Activated CD4-positive, alpha-beta T cell treated with anti-CD3 and anti-CD28 coated beads, Interleukin-2, amount 50 U/mL, for 1 hour (primary cell): ENCODE measurements at places on chromosomes 13 and 19.

DNA sequence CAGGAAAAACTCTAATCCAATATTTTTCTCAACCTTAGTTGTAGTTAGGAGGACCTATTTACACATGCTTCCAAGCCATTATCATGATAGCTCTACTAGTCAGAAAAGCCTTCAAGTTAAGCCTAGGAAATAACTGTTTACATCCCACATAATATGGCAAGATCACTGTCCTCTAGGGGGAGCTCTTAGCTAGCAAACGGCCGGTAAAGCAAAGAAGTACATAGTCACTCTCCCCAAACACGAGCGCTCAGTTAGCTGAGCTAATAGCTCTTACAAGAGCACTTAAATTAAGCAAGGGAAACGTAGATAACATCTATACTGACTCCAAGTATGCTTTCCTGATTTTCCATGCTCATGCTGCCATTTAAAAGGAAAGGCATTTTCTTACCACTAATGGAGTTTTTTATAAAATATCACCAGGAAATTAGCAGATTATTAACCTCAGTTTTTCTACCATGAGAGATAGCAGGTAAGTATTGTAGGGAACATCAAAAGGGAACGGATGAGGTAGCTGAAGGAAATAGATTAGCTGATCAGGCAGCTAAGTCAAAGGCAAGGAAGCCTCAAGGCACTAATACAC, 100.6 kb upstream of the PABPC3 start:
- DNase-seq: peak; percentile 45

DNA sequence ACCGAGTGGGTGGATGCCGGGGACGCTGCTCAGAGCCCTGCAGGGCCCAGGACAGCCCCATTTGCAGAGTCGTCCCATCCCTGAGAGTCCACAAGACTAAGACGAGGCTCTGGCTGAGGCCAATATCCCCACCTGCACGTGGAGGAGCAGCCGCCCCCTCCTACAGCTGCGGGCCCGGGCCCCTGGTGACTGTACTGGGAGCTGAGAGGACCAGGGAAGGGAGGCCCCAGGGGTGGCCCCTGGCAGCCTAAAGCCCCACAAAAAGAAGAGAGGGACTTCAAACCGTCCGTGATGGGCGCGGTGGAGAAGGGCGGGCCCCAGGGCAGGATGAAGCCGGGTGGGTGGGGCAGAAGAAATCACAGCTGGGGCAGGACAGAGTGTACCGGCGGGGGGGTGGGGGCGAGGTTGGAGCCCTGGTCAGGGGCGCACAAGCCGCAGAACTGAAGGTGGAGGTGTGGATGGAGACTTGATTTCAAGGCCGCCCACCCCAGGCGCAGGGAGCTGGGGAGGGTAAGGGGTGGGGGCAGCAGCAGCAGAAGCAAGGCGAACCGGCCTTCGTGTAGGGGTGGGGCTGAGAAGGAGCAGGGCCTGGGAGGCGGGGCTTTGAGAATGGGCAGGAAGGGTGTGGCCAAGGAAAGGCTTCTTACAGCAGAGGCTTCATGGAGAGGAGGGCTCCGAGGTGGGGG, 12.9 kb downstream of the CFD start:
- DNase-seq: peak; percentile 80

DNA sequence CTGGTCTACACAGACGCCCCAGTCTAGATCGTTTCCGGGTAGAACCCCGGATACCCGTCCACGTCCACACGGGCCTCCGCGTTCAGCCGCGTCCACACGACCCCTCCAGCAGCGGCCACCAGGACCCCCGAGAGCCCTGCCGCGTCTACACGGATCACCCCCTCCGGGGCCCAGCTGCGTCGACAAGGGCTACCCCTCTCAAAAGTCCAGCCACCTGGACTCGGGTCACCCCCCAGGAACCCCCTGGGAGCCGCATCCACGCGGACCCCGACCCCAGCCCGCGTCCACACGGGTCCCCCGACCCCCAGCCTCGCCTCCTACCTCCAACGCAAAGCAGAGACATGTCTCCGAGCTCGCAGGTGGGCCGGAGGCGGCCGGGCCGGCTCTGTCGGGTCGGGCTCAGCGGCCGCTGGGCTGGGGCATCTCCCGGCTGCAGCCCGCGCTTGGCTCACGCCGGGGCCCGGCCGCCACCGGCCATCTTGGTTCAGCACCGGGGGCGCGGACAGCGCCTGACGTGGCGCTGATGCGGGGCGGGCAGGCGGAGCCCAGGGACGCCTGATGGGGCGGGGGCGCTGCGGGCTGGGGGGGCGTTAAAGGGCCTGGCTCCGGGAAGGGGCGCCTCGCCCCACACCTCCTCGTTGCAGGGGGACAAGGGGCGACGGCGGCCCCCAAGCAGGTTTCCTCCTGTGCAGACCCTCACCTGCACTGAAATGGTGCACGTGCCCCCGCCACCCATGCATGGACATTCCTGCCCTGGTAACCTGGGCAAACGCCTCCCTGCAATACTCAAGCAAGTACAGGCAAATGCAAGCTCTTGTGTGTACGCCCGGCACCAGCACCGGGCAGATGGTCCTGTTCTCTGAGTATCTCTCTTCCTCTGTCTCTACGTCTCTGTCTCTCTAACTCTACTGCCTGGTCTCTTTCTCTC, at the start of gene UNC13A:
UNC13A (minus strand) TSS at position 498 of the 928 bp plus-strand sequence; CDS start at position 343, 155 bp downstream.
- DNase-seq: peak; percentile 44

DNA sequence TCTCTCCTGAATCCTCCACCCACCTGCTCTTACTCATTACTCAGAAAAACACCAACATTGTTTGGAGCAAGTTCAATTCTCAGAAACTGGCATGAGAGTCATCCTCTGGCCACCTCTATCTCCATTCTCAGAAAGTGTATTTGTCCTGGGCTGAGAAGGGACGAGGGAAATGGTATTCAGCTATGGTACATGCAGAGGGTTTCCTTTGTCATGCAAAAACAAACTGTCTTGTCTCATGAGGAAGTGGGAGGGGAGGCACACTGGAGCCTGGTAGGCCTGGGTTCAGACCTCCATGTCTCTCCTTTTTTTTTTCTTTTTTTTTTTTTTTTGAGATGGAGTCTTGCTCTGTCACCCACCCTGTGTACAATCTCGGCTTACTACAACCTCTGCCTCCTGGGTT, 31.9 kb upstream of the LILRA2 start:
- no peak for DNase-seq

GRCh38 chr13:112958127-112958989, 10.7 kb upstream of the MCF2L start:
- no peak for DNase-seq

GRCh38 chr19:55464039-55464661, 401 bp downstream of the C19orf85 start:
- no peak for DNase-seq

DNA sequence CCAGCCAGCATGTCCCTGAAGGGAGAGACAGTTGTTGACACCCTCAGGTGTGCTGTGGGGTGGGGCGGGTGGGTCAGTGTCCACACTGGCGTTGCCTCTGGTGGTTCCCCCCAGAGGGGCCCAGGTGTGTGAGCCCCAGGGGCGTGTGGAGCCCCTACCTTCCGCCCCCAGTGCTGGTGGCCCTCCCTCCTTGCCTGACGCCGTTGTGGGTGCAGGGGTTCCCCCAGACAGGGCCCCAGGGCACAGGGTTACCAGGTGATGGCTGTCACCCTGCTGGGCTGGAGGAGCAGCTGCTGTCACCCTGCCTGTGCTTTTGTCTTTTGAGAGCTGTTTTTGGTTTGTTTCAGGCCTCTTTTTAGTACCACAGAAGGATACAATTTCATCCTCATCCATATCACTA, 27.2 kb downstream of the ATP4B start:
- DNase-seq: no peak

- DNase-seq: peak; percentile 51
Measured at GRCh38 chr13:27375686-27376326, 48.6 kb upstream of the GTF3A start.

DNA sequence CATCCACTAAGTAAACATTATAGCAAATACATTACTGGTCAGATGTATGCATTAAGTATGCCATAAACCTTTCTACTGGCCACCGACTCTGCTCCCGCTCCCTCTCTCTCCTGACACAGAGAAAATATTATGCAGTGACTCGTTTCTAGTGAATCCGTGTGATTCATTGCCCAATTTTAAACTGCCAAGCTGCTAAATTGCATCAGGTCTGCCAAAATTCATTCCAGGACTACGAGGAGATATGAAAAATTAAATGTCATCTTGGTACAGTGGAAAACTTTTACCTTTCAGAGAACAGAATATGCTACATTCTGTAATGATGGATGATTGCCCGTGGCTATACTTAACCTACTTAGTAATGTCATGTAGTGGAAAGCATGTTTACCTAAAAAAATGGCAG, 368.8 kb upstream of the TSHZ3 start:
- DNase-seq: no peak

- DNase-seq: no peak
Measured at GRCh38 chr13:19068691-19069090, 112.9 kb downstream of the TUBA3C start.

DNA sequence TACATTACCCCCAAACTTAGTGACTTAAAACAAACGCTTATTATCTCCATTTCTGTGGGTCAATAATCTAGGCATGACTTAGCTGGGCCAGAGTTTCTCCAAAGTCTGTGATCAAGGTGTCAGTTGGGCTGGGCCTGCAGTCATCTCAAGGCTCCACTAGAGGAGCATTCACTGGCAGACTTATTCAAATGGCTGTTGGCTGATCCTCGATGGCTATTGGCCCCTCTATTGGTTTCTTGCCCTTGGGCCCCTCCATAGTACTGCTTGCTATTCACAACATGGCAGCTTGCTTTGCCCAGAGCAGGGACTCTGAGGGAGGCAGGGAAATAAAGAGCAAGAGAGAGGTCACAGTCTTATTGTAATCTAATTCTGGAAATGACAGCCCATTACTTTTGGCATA, 57.6 kb downstream of the RCBTB2 start:
- no peak for DNase-seq

- DNase-seq: no peak
Measured at GRCh38 chr19:39858541-39858940, 12.4 kb upstream of the FBL start.

- no peak for DNase-seq
Measured at GRCh38 chr13:103255587-103256301, 189.5 kb upstream of the SLC10A2 start.

DNA sequence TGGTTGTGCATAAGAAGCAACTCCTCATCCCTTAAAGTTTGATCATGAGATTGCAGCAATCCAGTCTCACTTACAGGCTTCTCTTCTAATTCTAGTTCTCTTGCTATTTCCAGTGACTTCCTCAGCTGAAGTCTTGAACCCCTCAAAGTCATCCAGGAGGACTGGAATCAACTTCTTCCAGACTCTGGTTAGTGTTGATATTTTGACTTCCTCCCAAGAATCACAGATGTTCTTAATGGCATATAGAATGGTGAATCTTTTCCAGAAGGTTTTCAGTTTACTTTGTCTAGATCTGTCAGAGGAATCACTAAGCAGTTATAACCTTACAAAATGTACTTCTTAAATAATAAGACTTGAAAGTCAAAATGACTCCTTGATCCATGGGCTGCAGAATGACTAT, 81.3 kb upstream of the UBL3 start:
- DNase-seq: no peak

DNA sequence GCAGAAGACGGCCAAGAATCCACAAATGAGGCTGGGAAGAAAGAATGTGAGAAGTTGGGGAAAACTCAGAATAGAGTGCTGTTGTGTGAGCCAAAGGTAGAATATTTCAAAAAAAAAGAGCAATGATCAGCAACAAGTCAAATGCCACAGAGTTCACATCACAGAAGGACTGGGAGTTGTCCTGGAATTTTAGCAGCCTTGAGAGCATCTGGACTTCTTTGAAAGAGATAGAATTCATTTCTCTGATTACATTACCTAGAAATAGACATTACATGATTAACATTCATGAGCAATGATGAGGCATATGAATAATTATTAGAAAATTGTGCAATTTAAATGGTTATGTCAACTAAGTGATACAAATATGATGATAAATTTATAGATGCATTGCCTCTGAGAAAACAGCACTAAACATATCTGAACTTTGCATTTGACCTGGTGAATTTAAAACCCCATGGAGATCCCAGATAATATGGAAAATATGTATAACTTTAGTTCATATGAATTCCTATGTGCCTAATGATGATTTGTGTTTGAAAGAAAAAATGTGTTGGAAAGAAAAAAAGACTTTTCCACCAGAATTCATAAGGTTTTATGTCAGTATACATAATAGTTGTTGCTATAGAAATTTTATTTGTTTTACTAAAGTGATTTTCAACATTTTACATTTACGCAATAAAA, 186.2 kb downstream of the POSTN start:
- DNase-seq: no peak

GRCh38 chr19:34925278-34925855, 1.3 kb upstream of the ZNF30 start:
- no peak for DNase-seq

GRCh38 chr13:43515531-43515930, 271.2 kb downstream of the ENOX1 start:
- no peak for DNase-seq

GRCh38 chr13:98324105-98324504, 147.0 kb upstream of the RNF113B start:
- no peak for DNase-seq

DNA sequence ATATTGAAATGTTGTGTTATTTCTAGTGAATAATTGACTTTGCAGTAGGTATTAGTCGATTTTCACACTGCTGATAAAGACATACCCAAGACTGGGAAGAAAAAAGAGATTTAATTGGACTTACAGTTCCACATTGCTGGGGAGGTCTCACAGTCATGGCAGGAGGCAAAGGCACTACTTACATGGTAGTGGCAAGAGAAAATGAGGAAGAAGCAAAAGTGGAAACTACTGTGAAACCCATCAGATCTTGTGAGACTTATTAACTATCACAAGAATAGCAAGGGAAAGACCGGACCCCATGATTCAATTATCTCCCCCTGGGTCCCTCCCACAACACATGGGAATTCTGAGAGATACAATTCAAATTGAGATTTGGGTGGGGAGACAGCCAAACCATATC, 9.9 kb upstream of the C5AR2 start:
- no peak for DNase-seq

DNA sequence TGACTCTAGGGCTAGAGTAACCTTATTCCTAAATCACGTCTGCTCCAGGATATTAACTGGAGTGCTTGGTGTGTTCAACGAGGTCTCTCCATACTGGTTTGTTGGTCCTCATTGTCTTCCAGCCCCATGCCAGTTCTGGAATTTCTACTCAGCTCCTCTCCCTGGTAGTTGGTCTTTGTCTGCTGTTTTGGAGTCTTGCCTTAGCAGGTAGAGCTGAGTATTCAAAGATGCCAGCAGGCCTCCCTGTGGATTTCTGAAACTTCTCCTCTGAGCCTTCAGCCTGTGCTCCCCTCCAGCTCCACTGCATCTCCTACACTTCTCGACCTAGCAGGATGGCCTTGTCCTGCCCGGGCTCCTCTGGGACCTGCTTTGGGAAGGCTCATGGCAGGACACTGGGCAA, 25.5 kb downstream of the SOX1 start:
- no peak for DNase-seq

DNA sequence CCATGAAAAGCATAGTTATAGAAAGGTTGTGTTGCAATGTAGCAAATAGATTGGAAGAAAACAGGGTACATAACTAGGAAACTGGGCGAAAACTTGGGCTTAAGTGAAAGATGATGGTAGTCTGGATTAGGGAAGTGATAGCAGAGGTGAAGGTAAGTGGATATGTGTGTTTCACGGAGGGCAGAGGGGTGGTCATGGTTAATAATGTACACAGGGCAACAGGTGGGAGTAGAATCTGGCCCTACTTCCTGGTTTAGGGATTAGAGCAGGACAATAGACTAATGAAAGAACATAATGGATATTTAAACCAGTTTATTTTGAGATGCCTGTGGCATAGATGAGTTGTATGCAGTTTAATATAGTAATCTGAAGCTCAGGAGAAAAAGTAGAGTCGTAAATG, 257.3 kb upstream of the SPRY2 start:
- no peak for DNase-seq
